ENCODE measurements at places on chromosomes 12 and 14.

GRCh38 chr14:39366460-39367386, 65.5 kb downstream of the FBXO33 start:
- no peak for DNase-seq

DNA sequence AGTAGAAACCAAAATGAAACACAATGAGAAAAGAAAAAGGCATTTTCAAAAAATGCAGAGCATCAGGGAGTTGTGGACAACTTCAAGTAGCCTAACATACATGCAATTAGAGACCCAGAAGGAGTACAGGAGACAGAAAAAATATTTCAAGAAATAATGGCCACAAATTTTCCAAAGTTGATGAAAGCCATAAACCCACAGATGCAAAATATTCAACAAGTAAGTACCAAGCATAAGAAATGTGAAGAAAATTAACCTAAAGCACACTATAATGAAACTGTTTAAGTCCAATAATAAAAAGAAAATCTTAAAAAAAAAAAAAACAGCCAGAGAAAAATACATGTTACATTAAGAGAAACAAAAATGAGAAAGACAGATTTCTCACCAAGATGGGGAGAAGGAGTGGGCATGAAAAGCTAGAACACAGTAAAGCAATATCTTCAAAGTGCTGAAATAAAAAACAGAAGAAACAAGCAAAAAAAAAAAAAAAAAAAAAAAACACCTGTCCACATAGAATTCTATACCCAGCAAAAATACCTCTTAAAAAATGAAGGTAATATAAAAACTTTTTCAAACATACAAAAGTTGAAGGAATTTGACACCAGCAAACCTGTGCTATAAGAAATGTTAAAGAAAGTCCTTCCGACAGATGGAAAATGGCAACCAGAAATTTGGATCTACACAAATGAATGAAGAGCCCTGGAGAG, 77.1 kb downstream of the PRKAB1 start:
- DNase-seq: no peak

DNA sequence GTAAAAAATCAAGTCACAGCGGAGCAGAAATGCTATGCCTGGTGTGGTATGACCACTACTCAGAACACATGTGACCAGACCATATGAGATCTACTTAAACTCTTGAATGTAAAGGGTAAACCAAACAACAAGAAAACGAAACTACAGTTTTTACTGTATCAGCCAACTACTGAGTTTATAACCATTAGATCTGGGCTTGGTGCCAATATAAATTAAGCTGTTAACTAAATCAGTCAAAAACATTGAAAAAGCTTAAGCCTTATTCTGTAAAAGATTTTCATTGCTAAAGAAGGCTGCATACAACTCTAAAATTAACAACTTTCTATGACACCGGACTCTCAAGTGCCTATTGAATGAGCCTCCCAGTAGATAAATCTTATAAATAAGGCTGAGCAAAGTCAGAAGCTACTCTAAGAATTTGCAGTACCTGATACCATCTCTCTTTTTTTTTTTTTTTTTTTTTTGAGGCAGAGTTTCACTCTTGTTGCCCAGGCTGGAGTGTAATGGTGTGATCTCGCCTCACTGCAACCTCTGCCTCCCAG, 35.4 kb downstream of the SPTLC2 start:
- peak; percentile 77 for DNase-seq

- peak; percentile 36 for DNase-seq
These were observed 3.6 kb upstream of the RHOF start for GRCh38 chr12:121796855-121797751.

Data from skin of body (tissue), 3 donors.